ENCODE measurements at places on chromosomes 7 and 10.

DNA sequence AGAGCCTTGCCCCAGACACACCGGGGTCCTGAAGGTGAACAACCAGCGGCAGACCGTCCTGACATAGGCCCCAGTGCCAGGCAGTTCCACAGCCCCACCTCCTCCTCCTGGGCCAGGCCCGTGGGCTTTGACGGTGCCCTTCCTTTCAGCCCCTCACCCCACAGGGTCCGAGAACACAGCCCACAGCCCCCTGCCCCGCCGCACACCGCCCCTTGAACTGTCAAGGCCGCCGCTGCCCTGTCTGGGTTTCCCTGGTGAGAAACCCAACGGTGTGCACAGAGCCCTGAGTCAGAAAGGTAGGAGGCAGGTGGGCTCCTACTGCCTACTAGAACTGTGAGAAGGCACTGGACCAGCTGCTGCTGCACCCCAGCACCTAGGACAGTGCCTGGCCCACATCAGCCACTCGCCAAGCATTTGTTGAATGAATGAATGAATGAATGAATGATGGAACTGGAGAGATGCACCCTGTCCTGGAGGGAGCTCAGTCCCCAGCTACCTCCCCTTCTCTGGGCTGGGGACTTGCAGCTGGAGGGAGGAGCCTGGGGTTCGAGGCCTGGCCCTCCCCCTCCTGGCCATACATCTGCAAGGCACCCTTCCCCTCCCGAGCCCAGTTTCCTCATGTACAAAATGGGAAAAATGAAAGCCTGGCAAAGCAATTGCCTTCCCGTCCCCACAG lies 117.9 kb downstream of the SLIT1 start:
- DNase-seq = peak; percentile 47

GRCh38 chr7:151925446-151926335 lies 30.6 kb upstream of the GALNTL5 start:
- DNase-seq = no peak

DNA sequence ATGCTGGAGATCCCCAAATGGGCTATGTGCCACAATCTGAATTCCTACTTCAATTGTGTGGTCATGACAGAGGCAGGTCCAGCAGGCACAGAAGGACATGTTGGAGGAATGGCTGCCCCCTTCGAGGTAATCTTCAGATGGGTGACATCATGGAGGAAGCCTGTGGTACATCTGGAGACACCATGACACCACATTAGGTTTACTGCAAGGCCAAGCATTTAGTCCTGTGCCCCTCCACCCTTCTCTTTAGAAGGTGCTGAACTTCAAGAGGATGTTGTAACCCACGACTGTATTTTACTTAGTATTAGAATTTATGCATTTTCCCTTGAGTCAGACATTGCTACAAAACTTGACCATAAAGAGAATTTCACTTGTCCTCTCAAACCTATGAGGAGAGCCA lies 75.1 kb upstream of the DDC start:
- no peak for DNase-seq

DNA sequence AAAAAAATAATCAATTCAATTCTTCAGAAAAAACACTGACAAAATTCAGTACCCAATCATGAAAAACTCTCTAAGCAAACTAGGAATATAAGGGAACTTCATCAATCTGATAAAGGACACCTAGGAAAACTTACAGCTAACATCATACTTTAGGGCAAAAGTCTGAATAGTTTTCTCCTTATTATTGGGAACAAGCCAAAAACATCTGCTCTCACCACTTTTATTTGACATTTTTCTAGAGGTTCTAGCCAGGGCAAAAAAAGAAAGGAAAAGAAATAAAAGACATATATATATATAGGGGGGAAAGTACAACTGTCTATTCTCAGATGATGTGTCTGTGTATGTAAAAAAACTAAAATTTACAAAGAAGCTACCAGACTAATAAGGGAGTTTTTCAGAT lies 19.0 kb downstream of the CDK6 start:
- DNase-seq = no peak

- no peak for DNase-seq
Observed at GRCh38 chr10:10967029-10967428, 50.6 kb upstream of the CELF2 start.

DNA sequence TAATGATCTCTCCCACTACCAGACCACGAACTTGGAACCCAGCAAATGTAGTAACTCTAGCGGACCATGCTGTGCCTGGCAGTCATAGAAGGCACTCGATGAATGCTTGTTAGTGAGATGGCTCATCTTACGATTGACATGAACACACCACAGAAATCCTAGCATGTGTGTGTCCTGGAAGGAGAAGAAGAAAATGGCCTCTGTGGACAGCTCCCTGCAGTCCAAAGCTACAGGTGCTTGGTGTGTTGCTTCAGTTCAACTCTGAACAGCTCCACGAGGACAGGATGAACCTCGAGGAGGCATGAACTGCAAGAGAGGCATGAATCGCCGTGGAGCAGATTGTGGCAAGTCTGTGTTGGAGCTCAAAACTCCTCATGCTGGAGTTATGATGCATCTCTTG lies 93.5 kb downstream of the KLF6 start:
- DNase-seq = no peak

DNA sequence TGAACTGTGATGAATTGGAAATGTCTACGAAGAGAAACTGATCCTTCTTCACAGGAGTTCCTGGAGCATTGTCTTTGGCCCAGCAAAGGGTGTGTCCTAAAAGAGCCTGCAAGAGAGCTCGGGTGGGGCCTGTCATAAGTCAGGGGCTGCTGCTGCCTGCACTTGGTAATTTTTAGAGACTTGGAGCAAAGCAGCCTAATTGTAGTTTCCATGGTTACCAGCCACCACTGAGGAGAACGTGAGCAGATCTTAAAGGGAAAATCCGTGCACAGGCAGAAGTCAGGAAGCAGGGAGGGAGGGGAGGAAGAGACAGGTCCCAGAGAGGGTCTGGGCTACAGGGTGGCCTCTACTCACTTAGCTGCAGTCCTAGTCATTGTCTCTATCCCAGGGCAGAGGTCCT lies 463.6 kb downstream of the PLXNA4 start:
- no peak for DNase-seq

- DNase-seq = peak; percentile 45
Observed at GRCh38 chr10:133378251-133379096, 588 bp upstream of the PAOX start.

GRCh38 chr10:12726971-12727831 lies 274.3 kb downstream of the CCDC3 start:
- DNase-seq = no peak

DNA sequence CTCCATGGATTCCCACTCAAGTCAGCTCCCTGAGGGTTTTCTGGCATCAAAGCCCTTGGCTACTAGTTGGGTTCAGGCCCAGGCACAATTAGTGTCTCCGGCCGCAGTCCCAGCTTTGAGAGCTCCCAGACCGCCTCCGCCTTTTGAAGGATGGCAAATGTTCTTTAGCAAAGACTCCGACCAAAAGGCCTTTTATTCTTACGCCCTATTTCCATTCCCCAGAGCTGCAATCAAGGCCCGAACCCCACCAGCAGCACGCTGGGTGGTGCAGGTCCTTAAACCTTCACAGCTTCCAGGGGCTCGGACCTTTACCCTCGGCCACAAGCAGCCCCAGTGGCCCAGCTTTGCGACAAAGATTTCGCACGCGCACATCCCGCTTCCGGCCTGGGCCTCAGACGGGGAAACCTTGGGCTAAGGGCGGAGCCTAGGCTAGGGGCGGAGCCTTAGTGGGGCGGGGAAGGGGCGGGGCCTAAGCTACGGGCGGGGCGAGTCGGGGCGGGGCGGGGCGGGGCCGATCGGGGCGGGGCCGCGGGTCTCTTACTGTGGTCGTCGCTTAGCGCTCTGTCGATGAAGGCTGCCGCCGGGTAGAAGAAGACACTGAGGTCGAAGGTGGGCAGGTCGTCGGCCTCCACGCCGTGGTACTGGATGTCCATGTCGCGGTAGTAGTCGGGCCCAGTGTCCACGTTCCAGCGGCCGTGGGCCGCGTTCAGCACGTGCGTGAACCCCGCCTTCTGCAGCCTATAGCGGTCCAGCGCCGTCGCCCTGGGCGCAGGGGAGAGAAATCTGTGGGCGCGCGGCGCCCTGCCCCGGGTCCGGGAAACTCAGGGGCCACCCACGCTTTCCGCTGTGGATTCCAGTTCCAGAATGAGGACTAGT lies 68.0 kb upstream of the SAMD8 start:
- DNase-seq = no peak

- DNase-seq = no peak
Observed at GRCh38 chr7:140360697-140361229, 37.6 kb downstream of the SLC37A3 start.

DNA sequence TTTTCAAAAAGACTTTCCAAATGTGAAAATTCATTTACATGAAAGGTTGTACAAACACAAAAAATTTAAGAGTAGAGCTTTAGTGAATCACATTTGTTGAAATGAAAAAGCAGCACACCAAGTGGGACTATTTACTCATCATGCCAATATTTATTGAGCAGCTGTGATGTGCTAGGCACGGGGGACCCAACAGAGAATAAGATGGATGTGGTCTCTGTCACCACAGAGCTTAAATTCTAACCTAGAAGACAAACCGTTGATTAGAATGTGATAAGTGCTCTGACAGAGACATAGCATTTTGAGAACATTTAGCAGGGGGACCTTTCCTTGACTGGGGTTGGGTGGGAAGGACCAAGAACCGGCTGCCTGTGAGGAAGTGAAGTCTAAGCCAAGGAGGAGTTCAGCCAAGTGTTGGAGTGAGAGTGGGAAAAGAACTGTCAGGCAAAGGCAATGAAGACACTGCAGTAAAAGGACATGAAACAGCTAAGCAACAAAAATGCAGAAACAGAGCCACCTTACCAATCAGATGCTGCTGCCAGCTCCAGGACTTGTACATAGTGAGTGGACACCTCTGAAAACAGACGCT lies 19.1 kb downstream of the ADAM12 start:
- DNase-seq = no peak

DNA sequence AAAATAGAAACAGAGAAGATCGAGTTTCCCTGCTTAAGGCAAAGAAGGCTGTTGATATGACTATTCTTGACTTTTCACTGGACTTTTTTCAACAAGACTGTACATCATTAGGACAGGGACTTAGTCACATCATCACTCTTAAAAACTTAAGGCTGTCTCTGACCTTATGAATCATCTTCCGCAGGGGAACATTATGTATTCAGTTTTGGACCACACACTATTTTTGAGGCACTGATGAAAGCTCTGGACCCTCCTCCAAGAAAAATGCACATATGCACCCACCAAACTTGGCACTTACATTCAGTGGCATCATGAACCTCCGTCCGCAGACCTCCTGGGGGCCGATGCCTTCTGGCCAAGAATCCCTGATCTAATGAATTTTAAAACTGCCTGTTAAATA lies 96.4 kb downstream of the CALD1 start:
- no peak for DNase-seq

DNA sequence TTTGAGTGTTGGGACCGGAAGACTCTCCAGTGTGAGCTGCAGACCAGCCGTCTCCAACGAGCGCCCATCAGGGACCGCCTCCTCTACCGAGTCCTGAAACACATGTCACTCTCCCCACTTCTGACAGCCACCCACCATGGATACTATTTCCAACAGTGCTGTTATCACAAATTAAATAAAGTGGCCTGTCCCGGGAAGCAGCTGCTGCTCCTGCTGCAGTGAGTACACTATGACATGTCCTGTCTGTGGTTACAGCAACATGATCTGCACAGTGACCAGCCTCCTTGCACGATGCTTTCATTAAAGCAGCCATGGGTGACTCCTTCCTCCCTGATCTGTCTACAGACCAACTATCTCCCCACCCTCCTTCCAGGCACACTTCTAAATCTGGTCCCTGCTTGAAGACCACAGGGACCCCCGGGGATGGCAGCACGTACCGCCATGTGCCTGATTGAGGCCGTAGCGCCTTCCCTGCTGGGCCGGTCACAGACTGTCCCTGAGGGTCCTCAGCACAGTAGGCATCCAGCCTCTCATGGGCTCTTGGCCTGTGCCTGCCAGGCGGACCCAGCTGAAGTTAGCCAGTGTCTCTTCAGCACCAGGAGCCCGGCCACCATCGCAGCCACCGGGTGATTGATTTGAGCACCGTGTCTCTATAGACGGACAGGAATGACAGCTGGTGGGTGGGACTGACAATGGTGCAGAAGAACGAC lies 58.8 kb downstream of the TCERG1L start:
- no peak for DNase-seq

- no peak for DNase-seq
Observed at GRCh38 chr7:101453617-101454016, 90.9 kb downstream of the COL26A1 start.

DNA sequence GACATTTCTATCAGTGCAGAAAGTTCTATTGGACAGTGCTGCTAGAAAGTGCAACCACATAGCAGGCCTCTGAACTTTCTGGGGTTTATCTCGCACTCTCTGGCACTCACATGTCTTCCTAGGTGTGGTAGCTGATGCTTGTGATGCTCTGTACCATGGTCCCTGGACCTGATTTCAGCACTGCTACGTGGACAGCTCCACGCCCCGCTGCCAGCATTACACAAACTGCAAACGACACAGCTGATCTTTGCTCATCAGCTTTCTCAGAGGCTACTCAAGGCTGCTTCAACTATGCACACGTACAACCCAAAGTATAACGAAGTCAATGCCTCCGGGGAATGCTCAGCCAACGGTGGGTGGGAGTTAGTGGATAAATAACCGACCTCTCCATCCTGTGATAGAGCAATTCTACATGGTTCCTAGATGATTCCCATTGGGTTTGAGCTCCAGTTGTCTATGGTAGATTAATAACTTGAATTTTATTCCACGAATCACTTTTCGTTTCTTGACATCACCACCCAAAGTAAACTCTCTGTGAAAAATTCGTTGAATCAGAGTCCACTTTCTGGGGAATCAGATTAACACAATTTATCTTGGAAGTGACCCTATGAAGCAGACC lies 302.5 kb downstream of the ACTR3B start:
- DNase-seq = peak; percentile 56

DNA sequence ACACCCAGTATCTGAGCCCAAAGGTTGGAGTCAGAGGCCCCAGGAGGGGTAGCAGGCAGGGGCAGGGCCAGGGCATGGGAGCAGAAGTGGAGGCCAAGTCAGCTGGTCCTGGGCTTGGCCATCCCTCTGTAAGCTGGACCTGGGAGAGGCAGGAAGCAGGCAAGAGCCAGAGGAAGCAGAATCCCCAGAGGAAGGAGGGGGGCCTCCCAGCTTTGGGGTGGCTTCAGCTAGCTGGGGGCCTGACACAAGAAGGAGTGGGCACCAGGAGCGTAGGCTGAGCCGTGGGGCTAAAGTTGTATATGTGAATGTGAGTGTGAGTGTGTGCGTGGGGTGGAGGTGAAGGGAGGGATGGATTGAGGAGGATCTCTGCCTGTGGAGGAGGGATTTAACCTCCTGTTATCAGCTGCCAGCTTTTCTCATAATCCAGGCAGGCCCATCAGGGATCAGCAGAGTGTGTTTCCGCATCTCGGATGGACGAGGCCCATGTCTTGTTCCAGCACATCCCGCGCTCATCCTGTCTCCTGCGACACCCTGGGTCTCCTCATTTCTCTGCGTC lies 54.0 kb downstream of the NEURL1 start:
- DNase-seq = no peak

DNA sequence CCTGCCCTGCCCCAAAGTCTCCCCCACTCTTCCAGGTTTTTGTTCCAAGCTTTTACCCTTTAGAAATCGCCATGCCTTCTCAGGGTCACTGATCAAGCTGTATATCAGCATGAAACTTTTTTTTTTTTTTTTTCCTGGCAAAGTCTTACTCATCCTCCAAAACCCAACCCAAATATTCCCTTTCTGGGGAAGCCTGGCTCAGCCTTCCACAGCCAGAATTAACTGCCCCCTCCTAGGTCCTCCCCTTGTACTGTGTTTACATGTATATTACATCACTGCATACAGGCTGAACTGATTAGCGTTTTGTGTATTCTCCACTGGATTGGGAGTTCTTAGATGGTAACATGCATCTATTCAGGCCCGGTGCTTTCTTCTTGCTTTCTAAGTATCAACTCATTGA lies 4.6 kb upstream of the NOBOX start:
- DNase-seq = no peak

All from mesendoderm (in vitro differentiated cells).